Activated CD4-positive, alpha-beta T cell treated with anti-CD3 and anti-CD28 coated beads, Interleukin-2, amount 50 U/mL, for 24 hours (primary cell): ENCODE measurements at places on chromosomes 12 and 14.

GRCh38 chr14:56004786-56005185, 113.4 kb upstream of the PELI2 start:
- DNase-seq = no peak

- no peak for DNase-seq
Measured at GRCh38 chr12:94545935-94546771, 86.5 kb upstream of the CEP83 start.

DNA sequence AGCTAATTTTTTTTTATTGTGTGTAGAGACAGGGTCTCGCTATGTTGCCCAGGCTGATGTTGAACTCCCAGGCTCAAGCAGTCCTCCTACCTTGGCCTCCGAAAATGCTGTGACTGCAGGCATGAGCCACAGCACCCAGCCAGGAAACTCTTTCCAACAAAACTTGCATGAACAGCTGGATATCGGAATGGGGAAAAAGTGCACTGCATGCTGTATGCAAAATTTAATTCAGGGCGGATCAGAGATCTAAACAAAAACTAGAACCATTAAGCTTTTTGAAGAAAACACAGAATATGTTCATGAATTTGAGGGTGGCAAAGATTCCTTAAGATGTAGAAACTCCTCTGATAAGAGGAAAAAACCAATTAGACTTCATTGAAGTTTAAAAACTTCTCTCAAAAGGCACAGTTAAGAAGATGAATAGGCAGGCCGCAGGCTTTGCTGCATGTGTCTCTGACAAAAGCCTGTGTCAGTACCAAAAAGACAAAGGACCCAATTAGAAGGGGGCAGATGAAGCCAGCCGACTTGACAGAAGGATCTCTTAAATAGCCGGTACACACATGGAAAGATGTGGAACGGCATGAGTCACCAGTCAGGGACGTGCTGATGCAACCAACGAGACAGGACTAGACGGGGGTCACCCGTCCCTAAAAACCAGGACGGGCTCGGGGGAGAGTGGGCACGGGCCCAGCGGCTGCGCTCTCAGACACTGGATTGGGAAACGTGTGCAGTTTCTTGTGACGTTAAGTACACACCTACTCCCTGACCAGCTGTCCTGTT, 34.8 kb upstream of the MMP17 start:
- no peak for DNase-seq

DNA sequence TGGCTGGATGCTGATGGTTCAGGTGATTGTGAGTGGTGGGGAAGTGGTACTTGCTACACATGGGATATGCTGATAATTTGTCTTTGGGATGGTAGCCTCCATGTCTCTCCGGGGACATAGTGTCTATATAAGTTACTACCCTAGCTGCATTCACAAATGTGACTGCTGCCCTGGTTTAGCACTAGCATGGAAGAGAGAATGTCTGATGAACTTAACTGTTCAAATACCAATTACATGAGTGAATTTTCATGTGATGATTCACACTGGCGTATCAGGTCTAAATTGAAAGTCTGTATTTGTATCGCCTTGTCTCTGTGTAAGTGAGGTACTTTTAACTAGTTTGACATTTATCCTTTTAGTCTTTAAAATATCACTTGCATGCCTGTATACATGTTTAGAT, 34.4 kb downstream of the ATF7IP start:
- DNase-seq = no peak

- DNase-seq = no peak
Measured at GRCh38 chr12:93778306-93778705, 101.1 kb downstream of the CRADD start.

DNA sequence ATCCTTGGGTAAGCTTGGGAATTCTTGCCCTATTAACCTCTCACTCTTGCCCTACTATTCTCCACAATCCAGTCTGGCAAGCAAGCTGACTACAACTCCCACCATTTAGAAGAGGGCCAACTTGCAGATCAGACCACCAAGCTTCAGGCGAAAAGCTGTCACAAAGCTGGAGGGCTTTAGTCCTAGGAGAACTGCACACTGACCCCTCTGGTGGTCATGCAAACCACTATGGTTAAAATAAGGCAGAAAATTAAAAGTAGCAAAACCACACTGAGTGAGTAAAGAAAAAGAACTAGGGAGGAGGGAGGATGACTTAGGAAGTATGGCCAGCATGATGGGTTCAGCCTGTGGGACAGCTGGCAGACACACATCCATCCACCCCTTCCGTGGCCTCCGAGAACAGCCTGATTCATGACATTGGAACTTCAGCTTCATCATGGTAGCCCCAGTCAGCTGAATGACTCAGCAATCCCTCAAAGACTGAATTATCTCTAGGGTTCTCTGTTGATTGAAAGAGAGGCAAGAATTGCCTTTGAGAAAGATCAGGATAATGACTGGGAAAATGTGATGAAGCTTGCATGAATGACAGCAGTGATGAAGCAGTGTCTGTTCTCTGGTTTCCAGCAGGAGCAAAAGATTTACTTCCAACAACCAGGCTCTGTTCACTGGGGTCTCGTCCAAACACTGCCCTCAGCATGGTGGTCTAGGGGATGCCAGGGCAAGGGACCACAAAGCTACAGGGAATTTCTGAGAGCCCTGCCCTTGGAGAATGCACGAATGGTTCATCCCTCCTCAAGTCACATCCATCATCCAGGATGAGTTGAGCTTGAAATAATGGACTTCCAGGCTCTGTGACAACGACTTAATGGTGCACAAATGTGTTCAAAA, 24.4 kb downstream of the PITPNM2 start:
- DNase-seq = no peak

DNA sequence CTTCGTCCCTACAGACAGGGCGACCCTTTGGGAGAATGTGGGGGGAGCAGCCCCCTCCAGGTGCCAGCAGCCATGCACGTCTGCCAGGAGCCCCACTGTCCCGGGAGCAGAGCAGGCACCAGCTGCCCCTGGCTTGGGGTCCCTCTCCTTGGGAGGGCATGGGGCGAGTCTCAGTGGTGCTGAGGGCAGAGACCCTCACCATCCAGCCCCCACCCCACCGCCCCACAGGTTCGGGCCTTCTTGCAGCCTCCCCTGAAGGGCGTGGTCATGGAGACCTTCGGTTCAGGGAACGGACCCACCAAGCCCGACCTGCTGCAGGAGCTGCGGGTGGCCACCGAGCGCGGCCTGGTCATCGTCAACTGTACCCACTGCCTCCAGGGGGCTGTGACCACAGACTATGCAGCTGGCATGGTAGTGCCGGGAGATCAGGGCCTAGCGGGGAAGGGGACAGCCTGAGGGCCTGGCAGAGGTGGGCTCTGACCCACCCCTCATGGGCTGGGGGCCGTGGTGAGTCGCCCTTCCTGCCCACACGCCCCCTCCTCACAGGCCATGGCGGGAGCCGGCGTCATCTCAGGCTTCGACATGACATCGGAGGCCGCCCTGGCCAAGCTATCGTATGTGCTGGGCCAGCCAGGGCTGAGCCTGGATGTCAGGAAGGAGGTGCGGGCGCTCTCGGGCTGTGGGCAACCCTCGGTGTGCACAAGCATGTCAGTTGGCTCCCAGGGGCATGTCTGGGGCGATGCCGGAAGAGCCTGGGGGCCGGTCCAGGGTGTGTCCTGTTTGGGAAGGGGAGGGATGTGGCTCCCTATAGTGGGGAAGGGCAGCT, 18.8 kb downstream of the ASPG start:
- no peak for DNase-seq
